ENCODE measurements at places on chromosomes 13 and 19.

- DNase-seq = no peak
Measured at GRCh38 chr13:31913459-31913858, 118.1 kb upstream of the FRY start.

DNA sequence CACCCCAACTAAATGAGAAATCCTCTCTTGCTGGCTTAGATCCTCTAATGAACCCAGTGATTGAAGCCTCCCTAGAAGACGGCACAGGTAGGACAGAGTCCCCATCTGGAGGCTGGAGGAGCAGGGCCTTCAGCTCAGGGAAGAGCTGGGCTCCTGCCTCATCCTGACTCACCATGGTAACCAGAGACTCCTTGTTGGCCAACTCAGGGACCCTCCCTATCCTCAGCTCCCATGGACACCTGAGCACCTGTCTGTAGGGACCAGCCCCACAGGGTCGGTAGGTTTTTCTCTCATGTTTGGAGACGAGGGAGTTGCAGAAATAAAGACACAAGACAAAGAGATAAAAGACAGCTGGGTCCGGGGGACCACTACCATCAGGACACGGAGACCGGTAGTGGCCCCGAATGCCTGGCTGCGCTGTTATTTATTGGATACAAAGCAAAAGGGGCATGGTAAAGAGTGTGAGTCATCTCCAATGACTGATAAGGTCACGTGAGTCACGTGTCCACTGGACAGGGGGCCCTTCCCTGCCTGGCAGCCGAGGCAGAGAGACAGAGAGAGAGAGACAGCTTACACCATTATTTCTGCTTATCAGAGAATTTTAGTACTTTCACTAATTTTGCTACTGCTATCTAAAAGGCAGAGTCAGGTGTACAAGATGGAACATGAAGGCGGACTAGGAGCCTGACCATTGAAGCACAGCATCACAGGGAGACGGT is 26.6 kb downstream of the SIGLEC7 start:
- DNase-seq = peak; percentile 19

DNA sequence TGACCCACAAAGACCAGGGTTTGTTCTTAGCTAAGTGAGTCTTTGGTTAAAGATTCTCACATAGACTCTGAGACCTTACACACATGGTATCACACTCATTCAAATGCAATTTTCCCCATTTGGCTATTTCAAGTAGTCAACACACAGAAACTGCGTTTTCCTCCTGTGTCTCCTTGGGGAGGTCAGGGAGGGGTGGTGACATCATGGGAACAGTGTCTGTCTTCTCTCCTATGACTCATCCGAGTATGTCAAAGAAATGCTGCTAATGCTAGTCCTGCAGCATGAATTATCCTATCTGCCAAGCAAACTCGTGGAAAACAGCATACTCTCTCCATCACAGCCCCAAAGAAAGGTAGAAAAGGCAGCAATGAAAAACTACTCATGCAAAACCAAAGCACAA is 100.2 kb downstream of the ENOX1 start:
- no peak for DNase-seq

GRCh38 chr13:23934520-23934919 is 37.2 kb upstream of the C1QTNF9B start:
- no peak for DNase-seq

- DNase-seq = no peak
Measured at GRCh38 chr13:45748941-45749759, 47.0 kb downstream of the CBY2 start.

DNA sequence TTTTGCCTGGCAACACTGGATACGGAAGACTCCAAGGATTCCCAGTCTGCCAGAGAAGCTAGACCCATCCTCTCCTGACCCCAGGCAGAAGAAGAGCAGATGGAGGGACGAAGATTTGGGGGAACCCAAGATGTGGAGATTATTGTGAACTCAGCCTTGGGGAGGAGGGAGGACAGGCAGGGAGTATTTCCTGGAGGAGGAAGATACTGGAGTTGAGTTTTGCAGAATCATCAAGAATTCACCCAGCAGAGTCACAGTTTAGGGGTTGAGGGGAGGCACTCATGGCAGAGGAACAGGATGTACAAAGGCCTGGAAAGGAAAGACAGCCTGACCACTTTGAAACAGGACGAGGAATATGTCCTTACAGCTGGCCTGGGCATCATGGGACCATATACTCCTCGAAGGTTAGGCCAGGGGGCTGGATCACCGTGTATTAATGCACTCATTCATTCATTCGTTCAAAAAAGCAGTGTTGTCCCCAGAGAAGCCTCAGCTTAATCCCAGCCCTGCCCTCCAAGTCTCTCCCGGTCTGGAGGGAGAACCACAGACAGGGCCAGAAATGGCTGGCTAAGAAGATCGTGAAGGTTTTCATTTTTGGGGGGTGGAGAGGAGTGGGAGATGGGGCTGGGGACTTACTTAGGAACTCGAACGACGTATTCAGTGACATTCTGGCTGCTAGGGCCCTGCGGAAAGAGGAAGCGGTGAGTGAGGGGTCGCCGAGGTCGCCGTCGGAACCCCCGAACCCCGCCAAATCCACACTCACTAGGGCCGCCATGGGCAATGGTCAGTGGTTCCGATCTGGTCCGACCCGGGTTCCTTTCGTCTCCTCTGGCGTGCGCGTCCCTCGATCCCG is 517 bp downstream of the GTF2F1 start:
- DNase-seq = no peak

- DNase-seq = no peak
Measured at GRCh38 chr13:88074794-88075510, 403.8 kb downstream of the SLITRK5 start.

GRCh38 chr13:112576191-112576590 is 11.8 kb downstream of the TUBGCP3 start:
- no peak for DNase-seq

DNA sequence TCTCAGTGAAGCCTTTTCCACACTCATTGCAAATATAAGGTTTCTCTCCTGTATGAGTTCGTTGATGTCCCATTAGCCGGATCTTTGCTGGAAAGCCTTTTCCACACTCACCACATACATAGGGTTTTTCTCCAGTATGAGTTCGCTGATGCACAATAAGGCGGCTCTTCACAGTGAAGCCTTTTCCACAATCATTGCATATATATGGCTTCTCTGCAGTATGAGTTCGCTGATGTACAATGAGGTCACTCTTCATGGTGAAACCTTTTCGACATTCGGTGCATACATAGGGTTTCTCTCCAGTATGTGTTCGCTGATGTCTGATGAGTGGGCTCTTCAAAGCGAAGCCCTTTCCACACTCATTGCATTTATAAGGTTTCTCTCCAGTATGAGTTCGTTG is 6.8 kb upstream of the ZNF350 start:
- DNase-seq = no peak

DNA sequence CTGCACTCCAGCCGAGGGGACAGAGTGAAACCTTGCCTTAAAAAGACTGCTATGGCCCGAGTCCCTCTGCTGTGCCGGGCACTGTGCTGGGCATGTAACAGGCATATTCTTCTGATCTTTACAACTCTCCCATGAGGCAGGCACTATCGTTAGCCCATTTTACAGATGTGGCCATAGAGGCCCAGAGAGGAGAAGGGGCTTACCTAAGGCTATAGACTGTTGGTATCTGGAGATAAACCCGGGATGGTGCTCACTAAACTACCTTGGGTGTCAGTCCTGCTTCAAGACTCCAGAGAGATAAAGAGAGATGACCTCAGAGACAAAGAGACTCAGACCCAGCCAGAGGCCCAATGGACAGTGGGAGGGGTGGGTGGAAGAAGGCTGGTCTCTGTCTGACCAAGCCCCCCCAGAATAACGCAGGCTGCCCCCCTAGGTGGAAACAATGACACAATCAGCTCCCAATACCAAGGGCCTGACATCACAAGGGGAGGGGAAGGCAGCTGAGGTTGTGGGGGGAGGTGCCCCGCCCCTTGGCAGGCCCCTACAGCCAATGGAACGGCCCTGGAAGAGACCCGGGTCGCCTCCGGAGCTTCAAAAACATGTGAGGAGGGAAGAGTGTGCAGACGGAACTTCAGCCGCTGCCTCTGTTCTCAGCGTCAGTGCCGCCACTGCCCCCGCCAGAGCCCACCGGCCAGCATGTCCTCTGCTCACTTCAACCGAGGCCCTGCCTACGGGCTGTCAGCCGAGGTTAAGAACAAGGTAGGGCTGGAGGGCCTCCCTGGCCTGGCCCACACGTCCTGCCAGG is at the start of gene CNN1:
CNN1 (plus strand) TSS at position 620 of the 805 bp plus-strand sequence; CDS start at position 697, 77 bp downstream.
- peak; percentile 76 for DNase-seq

DNA sequence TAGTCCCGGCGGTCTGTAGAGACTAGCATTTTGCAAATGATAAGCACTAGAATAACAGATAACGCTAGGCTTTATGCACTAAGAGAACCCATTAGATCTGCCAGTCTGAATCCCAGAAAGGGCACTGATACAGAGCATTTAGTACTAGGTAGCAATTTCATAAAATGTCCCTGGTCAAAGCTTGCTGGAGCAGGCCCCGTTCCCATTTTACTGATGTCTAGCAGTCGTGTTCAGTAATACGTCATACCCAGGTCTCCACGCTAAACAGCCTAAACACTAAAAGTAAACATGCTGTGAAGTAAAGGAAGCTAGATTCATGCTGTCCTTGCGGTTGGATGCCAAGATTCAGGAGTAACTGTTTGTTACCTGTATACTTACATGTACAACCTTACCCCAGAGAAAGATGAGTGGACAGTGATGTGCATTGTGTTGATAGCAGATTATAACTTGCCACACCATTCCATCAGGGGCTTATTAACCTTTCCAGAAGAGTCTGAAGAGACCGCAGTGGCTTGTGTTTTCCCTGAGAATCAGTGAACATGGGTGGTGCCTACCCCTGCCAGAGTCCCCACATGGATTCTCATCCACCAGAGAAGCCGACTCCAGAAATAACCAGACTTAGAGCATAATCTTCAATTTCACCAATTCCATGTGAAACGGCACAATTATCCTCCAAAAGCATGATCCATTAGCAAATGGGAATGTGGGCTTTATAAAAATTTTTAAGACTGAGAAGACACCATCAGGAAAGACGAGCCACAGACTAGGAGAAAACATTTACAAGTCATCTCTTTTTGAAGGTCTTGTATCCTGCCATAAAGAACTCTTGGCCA is 3.4 kb upstream of the RPS11 start:
- no peak for DNase-seq

GRCh38 chr13:33452873-33453517 is 167.4 kb upstream of the STARD13 start:
- DNase-seq = no peak

DNA sequence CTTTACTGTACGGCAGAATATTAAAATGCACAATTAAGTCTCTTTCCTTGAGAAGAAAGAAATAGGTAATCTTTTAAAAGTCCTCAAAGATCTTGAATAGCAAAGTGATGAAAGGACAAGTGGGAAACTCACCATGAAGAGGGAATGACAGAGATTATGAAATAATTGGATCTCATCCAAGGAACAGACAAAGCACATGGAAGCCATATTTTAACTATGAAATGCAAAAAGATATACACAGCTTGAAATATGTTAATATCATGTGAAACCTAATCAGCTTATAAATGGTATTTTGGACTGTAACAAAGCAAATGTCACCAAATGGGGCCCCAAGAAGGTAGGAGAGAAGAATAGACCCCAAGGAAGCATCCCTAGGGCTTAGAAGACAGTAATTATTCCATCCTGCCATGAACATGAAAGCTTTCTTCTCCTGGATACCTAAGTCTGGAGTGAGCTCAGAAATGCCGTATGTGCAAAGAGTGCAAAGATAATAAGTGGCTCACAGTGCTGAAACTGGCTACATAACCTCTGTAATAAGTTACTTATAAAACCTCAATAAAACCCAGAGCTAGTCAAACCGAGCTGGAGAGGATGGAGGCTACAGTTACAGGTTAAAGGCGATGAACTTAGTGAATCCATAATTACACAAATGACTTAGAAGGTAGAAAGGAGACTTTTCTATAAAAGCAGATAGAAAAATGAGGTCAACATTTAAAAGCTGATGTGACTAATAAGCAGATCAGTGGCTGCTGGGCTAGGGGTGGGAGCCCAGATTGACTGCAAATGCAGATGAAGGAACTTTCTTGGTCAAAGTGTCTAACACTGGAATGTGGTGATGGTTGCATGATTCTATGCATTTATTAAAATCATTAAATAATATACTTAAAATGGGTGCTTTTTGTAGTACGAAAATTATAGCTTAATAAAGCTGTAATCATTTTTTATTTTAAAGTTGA is 34.4 kb downstream of the DCLK1 start:
- no peak for DNase-seq

GRCh38 chr13:89878904-89879303 is 1468.6 kb upstream of the MIR17HG start:
- no peak for DNase-seq

GRCh38 chr19:5006201-5006600 is 37.3 kb downstream of the KDM4B start:
- no peak for DNase-seq

DNA sequence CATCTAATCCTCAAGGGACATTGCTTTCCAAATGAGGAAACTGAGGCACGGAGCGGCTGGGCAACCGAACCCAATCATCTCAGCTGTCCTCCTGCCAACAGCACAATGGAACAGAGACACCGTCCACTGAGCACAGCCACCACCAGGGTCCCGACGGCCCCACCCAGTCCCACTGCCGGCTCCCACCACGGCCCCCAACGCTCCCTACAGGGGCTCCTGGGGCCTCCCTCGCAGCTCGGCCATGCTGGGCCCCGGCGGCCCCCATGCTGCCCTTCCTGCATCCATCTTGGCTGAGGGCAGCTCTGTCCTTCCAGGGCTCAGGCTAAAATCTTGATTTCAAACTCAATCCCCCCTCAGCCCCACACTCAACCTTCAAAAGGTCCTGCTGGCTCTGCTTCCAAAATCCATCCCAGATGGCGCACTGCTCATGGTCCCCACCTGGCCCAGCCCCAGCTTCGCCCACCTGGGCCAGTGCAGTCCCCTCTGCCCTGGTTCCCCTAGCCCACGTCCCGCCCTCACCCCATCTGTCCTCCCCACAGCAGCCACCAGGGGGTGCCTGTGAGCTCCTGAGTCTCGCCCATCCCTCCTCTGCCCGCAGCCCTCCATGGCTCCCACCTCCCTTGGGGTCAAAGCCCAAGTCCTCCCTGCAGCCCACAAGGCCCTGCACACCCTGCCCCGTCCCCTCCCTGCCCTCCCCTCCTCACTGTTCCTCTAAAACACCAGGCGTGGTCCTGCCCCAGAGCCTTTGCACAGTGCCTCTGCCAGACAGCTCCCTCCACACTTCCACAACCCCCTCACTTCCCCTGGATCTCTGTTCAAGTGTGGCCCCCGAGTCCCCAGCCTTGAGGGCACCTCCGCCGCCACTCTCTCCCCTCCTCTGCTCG is 7.9 kb downstream of the PIP5K1C start:
- DNase-seq = no peak

DNA sequence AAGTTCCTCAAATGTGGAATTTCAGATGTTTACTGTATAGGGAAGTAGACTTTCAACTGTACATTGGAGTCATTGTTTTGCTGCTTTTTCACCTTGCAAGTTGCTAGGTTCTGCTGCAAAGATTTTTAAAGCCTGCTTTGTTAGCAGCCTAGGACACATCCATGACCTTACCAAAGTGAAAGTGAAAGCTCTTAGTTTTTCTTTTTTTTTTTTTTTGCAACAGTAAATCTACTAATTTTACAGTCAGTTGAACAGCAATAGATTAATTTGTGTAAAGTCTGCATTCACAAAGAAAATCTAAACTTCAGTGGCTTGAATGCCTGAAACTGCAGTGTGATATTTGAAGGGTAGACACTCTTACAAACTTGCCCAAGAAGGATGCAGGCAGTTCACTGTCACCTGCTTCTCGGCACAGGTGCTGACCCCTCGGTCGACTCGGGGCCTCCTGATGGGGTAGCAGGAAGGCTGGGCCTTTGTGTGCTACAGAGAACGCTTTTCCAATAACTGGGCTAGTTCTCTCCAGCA is 5.0 kb upstream of the MTIF3 start:
- DNase-seq = no peak

Measured in ecto neural progenitor cell (in vitro differentiated cells).